ENCODE measurements at places on chromosomes 2 and 18. TPM values are rescaled to one million over a fixed set of nuclear protein-coding genes. Genes with fewer than 3 reads are reported as not detected.

FIGLA gene
- polyA plus RNA-seq = not detected

NR4A2 gene
- polyA plus RNA-seq = 5.2 TPM

ATIC gene
- 164 TPM for polyA plus RNA-seq

RNF152 gene
- polyA plus RNA-seq = 3.5 TPM

AP1S3 gene
- 7.3 TPM for polyA plus RNA-seq

REG1B gene
- polyA plus RNA-seq = 5.1 TPM

SERPINB4 gene
- polyA plus RNA-seq = not detected

Data from adrenal gland (tissue), 19 donors.